Bone marrow (tissue), 2 donors: ENCODE measurements at places on chromosomes 11 and 22.

GRCh38 chr11:10450462-10451425 lies 4.3 kb upstream of the AMPD3 start:
- peak; percentile 50 for DNase-seq

DNA sequence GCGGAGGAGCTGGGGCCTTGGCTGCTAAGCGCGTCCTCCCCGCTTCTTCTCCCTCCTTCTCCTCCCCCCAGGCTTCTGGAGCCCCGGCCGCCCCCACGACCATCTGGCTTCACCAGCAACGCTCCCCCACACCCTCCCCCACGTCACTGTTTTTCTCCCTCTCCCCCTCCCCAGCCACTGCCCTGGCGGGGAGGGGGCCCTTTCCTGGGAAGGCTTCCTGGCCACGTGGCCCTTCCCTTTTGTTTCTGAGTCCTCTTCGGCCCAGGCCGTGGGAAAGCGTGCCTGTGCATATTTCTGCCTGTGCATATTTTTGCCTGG lies 27.7 kb downstream of the RTN4R start:
- no peak for DNase-seq

DNA sequence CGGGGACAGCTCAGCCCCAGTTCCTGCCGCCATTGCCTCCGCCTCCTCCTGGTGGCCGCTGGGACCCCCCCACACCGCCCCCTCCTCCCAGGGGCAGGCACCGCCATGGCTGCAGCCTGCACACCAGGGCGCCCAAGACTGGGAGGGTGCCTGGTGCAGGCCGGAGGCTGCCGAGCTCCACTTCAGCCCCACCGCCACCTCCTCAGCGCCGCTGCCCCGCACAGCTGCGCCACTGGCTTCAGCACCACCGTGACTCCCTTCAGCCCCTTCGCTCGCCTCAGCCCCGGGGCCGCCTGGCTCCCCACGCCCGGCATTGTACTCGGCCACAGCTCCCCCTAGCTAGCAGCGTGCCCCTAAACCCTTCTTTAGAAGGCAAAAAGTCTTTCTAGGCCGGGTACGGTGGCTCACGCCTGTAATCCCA lies 131.1 kb downstream of the CRYBB2 start:
- DNase-seq = no peak

DNA sequence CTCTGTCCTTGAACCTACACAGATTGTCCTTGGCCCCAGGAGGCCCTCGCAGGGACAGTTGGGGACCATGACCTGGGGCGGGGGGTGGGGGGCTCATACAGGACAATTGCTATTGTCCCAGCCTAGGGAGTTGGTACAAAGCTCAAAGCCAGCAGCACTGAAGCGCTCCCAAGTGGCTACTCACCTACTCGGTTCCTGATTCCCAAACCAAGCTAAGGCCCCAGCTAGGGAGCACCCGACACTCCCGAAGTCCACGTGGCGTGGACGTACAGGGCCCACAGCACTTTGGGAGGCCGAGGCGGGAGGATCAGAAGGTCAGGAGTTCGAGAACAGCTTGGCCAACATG lies 80.6 kb downstream of the CELSR1 start:
- no peak for DNase-seq

- DNase-seq = peak; percentile 8
Observed at GRCh38 chr11:122634501-122634900, 21.0 kb upstream of the UBASH3B start.
